ENCODE measurements at places on chromosomes 5 and 9. TPM values are rescaled to one million over a fixed set of nuclear protein-coding genes. Genes with fewer than 3 reads are reported as not detected.

Gene IFNA2
- not detected for polyA plus RNA-seq

Gene IFNA21
- polyA plus RNA-seq: not detected

Gene ADGRD2
- polyA plus RNA-seq: not detected

Gene GDA
- polyA plus RNA-seq: 0.31 TPM

DNA sequence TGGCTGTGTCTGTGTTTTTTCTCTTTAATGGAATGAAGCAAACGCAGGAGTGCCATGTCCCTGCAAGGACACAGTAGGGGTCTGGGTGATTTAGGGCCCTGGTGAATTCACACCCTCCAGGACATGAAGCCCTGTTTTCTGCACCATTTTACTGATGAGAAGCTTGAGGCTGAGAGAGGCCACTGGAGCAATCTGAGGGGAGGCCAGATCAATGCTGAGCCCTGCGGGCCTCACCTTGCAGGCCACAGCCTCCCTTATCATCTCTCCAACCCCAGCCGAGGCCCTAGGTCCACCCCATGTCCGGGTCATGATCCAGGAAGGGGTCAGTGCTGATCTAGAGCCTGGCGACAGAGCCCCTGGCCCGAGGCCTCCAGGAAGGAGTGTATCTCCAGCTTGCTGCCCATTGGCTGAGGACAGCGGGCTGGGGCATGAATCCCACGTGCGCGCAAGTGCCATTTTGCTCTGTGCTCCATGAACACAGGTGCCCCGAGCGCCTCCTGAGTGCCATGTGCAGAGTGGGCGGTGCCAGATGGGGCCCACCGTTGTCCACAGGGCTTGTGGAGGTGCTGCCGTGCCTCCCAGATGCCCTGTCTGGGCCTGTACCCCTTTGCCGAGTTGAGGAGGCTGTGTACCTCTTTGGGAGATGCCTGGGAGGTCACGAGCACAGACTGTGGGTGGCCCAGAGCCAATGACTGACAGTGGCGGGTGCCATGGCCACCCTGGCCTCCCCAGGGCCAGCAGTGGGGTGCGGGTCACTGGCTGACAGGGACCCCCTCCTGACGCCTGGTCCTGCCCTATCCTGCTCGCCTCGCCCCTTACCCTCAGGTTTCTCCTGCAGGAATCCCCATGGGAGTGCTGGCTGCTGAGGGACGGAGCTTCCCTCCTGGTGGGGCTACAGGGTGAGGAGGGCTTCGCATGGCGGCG is 32.3 kb upstream of the LPCAT1 start:
- DNase-seq: no peak

DNA sequence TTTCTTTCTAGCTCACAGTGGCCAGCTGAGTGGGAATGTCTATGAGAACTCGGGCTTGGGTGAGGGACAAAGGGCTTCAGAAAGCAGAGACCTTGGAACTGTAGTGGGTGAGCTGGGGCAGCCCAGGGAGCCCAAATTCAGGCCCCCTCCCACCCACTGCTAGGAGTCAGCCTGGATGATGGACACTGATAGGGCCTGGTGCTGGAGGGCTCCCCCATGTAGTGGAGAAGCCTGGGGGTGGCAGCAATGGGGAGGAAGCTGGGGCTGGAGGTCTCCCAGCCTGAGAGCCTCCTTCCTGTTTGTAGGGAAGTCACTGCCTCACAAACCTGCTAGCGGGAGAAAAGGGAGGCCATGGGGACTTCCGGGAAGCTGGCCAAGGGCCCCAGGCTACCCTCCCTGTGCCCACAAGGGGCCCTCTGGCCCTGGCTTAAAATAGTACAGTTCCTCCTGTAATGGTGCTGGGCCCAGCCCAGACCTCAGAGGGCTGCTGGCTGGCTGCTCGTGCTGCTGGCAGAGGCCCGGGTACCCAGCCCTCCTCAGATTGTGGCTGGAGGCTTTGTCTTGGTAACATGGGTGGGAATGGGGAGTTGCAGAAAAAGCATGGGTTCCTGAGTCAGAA is 6.3 kb upstream of the NR5A1 start:
- no peak for DNase-seq

DNA sequence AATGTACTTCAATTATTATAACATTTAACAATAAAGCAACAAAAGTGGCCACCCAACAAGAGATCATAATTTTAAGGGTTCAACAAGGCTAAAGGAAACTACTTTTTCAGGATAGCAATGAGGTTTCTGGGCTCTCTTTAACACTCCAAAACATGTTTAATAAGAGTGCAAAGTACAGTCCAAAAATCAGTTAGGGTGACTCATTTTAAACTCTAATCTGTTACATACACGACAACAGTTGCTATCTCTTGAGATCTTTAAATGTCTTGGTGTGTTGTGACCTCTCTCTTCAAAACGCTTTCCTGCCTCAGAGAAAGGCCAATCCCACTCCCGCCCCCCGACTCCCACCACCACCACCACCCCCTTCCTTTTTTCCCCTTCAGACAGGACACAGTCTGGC is 11.5 kb downstream of the NFIB start:
- no peak for DNase-seq

DNA sequence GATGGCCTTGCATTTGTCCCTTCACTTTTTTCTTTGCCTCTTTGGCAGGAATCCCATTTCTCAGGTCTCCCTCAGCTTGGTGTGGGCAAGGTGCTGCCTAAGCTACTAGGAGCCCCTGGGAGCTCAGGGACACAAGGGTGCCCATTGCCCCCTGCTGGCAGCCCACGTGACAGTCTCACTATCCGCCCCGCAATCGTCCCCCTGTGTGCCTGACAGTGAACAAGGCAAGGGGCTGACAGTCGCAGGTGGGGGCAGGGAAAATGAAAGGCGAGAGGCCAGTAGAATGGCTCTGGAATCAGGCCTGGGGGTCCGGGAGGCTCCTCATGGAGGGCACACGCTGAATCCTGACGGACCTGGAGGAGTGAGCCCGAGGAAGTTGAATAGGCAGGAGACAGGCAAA is 2.0 kb upstream of the PCDH12 start:
- DNase-seq: no peak

- DNase-seq: no peak
Observed at GRCh38 chr5:154898210-154898609, 39.8 kb downstream of the CNOT8 start.

DNA sequence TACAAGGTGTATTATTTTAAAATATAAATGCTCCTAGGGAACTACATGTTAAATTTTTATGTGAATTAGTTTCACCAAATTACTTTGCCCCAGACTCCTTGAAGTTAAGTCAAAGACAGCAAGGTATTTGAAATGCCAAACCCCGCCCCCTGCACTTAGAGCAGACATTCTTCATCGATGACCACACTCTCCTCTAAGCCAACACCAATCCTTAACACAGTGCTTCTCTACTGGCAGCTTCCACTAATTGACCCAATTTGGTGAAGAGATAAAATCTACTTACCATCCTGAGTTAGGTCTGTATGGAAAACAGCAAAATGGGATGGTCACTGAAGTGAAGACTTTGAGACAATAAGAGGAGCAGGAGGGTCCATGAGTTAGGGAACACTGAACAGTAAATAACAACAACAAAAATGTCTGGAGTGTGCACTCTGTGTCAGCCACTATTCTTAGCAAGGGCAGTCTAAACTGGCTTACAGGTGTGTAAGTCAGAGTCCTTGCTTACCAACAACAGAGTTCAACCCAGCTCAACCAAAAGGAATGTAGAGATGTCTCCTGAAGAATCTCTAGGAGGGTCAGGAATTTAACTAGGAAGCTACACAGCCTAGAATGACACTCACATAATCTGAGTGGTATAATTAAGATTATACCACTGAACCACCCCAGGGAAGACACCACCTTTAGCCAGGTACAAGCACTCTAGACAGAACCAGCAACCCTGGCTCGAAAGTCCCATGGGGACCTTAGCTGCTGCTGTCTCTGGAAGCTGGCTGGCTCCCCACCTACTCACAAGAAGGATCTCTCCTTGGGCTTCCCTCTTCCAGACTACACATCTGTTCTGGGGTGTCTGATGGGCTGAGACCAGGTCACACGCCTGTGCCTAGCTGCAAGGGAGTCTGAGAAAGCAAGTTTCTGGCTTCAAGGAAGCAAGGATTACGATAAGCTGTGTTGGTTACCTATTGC is 8.8 kb upstream of the UBE2QL1 start:
- no peak for DNase-seq

GRCh38 chr9:36401897-36402480 is 1.9 kb upstream of the RNF38 start:
- no peak for DNase-seq

DNA sequence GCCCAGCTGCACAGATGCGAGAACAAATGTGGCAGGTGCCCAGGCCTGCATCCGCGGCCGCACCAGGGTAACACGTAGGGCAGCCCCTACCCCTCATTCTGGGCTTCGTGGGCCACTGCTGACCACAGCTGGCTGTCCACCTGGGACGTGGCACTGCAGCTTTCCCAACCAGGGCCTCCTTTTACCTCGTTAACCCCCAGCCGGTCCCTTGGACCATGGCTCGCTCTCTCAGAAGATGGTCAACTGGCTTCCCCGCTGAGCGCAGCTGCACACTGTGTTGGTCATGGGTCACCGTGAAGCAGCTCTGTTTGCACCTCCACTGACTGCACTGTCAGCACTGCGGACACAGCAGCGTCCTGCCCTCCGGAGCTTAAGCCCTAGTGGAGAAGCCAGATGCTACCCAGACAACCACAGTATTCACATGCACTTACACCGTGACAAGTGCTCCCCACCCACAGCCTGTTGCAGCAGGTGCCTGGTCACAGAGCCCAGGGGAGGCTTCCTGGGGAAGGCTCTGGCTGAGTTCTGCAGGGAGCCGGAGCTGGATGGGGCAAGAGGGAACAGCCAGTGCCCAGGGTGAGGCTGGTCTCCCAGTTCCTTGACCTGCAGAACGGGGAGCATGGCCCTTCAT is 10.5 kb upstream of the PLEKHG4B start:
- DNase-seq: no peak

GRCh38 chr9:5514617-5515260 is 4.4 kb downstream of the PDCD1LG2 start:
- no peak for DNase-seq

DNA sequence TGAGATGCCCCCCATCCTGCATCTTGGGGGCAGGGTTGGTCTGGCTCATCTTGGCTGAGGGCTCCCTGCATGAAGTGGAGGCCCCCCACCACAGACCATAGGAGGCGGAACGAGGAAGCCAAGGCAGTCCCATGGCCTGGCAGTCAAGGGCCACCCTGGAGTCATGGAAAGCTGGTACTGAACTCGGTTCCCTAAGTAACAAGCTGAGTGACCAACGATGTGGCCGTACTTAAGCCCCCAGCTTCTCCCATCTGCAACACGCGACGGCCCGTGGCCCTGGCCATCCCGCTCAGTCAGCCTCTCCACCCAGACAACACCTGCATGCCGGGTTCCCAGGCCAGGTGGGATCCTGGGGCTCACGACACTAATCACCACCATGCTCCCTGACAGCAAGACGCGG is 17.1 kb downstream of the BRD3 start:
- DNase-seq: no peak

GRCh38 chr5:169723103-169723831 is 86.2 kb downstream of the DOCK2 start:
- no peak for DNase-seq

DNA sequence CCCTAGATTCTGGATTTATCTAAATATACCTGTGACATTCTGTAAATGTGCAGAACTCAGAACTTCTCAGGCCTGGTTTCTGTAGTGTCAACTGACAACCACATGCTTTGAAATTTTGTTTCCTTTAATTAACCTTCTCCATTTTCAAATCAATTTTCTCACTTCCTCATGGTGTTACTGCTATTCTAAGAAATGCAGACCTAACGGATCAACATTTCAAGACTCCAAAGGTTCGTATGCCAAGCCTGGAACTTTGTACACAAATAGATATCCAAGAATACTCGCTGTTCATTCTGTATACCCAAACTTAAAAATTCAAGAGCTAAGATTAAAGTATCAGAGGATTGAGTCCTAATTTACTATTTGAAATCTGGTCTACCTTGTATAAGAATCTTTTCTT is 88.1 kb downstream of the SLC24A2 start:
- DNase-seq: no peak

GRCh38 chr5:132268769-132269551 is 11.5 kb downstream of the PDLIM4 start:
- DNase-seq: no peak

DNA sequence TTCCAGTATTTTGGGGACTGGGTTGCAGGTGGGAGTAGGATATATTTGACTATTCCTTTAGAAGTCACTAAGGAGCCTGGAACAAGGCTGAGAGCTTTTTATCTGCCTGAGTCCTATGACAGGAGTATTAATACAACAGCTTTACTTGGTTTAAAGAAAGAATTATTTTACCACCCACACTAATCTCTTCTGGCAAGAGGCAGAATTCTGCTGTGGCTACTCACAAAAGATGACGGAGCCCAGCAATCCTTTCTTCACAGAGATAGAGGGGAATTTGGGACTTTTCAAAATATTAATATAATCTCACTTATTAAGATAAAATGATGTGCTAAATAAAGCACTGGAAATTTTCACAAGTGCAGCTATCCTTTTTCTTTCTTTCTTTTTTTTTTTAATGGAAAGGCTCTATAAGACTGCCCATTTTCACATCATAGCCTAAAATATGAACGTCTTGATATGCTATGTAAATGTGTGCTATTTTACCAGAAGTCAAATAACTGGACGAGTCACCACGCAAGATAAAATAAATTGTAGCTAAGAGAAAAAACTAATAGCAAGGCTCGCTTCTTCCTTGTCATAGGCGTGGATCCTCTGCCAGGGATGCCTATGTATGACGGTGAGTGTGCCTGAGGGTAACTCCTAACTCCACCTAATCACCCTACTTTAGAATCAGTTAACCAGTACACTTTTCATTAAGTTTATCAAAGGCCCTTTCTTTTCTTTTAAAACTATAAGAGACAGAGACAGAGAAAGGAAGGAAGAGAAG is 76.3 kb downstream of the ZNF608 start:
- DNase-seq: no peak

DNA sequence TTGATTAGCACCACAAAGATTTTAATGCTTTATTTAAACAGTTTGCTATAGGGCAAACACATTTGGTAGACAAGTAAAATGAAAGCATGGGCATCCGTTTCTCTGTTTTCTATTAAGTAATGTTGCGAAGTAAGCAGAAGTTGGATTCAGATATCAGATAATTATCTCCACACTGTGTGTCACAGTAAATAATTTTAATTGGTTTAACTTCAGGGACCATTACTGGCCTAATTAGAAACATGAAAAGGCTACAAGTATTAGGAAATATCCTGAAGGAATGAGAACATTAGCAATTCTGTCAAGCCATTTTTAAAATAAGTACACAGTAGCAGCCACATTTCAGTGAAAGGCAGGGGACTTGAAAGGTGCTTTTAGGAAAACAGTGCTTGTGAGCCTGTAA is 975.4 kb downstream of the NR2F1-AS1 start:
- DNase-seq: no peak

DNA sequence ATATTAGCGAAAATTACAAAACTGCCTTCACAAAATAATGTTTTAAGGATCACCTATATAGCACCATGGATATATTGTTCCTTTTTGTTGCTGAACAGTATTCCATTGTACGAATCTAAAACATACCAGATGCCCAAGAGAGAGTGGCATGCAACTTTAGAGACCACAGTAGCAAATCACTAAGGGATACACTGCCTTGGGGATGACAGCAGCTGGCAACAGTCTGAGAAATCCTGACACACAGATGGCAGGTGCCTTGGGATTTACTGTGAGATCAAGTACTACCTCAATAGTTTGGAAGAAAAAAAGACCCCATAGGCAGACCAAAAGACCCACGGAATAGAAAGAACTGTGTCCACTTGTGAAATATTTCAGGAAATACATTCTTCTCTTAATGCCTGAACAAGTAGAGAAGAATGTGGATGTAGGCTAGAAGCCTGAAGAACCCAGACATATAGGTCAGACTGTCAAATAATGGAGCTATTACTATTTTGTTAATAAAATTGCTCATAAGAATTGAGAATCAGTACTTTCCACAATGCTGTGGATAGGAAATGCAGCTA is 53.4 kb downstream of the PLPP1 start:
- DNase-seq: no peak

Data from right renal cortex interstitium (tissue), 3 donors.